Foreskin keratinocyte (primary cell): ENCODE measurements at places on chromosomes 11 and 22. TPM values are rescaled to one million over a fixed set of nuclear protein-coding genes. Genes with fewer than 3 reads are reported as not detected.

Gene SORL1
- 67.1 and 71.9 TPM in 2 replicates for total RNA-seq

Gene TESMIN
- 5.0 and 6.3 TPM in 2 replicates for total RNA-seq

Gene KIRREL3
- 0.03 TPM in 1 of 2 replicates, not detected in the other for total RNA-seq

Gene RNH1
- total RNA-seq = 162 and 219 TPM in 2 replicates

Gene SPI1
- total RNA-seq = not detected in 2 replicates

Gene MS4A3
- not detected in 2 replicates for total RNA-seq
